ENCODE measurements at places on chromosomes 6 and 20.

DNA sequence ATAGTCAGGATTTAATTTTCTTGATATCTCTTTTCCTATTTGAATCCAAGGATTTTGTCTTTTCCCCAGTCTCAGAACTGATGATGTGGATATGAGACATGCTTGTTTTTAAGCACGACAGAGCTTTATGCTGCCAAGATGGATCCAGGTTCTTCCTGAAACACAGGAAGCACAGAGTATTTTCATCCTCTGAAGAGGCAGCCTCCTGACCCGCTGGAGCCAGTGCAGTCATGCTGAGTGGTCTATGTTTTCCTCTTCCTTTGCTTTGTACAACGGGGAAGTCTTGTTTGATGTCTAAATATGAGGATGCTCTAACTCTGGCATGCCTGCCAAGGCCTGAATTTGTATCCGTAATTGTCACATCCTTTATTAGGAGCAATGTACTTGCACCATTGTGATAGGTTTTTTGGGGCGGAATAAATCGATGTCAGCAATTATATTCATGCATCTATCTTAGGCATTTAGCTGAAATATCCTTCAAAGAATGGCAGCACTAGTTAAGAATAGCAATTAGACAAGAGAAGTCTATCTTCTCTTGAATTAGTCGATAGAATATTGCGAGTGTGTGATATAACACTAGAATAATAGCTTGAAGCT lies 407.1 kb upstream of the JAG1 start:
- DNase-seq: no peak

DNA sequence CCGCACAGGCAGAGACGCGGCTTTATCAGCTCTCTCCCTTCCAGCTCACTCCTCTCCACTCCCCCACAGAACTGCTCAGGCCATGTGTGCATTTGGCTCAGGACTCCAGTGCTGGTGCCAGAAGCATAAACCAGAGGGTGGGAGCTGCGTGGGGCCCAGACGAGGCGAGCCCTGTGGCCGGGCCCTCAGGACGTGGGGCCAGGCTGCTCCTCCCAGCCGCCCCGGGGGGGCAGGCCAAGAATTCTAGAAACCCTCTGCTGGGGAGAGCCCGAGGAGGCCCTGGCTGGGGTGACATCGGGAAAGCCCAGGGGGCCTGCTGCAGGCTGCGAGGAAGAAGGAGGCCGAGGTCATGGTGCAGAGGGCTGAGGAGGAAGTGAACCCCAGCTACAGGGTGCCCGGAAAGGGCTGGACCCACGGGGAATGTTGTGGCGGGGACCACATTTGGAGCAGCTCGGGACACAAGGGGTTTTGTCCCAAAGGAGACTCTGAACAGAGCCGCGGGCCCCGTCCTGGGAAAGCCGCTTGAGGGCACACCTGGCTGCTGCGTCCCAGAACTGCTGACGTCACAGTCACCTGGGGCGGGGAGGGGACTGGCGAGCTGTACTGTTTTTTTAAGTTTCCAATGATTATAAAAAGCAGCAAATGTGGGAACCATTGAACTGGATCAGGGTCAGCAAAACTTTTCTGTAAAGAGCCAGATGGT lies 107.1 kb downstream of the BANF2 start:
- DNase-seq: no peak

DNA sequence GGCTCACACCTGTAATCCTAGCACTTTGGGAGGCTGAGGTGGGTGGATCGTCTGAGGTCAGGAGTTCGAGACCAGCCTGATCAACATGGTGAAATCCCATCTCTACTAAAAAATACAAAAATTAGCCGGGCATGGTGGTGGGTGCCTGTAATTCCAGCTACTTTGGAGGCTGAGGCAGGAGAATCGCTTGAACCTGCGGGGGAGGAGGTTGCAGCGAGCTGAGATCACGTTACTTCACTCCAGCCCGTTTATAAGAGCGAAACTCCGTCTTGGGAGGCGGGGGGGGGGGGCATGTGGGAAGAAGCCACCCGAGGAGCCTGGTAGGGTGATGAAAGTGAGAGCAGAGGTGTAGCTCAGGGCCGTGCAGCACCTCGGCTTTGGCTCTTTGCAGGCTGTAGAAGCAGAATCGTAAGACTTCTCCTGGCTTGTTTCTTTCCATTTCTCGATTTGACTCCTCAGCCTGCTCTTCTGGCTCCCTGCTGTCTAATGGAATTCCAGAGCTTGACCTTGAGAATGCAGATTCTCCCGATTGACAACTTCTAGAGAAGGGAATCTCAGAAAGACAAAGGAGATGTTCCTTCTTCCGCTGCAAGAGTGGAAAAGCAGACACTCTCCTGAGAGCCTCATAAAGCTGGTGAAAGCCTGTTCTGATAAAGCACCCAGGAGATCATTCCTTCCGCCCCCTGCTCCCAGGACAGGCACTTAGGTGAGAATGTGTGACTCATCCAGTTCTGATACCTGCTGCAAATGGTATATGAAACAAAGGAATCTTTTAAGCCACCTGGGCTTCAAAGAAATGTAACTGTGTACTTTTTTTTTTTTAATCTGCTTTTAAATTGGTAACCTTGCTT lies 26.0 kb upstream of the PPP1R16B start:
- no peak for DNase-seq

- no peak for DNase-seq
These were observed 88.6 kb upstream of the MOCS1 start for GRCh38 chr6:40022867-40023266.

GRCh38 chr6:65259982-65260381 lies 447.0 kb downstream of the EYS start:
- DNase-seq: no peak

- no peak for DNase-seq
These were observed 129.6 kb downstream of the TAF4 start for GRCh38 chr20:61935926-61936700.

- no peak for DNase-seq
These were observed 588.3 kb upstream of the ADGRB3 start for GRCh38 chr6:68046756-68047155.

- DNase-seq: no peak
These were observed 36.7 kb upstream of the AAR2 start for GRCh38 chr20:36199345-36200257.

GRCh38 chr6:75946146-75946831 lies 126.2 kb downstream of the IMPG1 start:
- DNase-seq: no peak

DNA sequence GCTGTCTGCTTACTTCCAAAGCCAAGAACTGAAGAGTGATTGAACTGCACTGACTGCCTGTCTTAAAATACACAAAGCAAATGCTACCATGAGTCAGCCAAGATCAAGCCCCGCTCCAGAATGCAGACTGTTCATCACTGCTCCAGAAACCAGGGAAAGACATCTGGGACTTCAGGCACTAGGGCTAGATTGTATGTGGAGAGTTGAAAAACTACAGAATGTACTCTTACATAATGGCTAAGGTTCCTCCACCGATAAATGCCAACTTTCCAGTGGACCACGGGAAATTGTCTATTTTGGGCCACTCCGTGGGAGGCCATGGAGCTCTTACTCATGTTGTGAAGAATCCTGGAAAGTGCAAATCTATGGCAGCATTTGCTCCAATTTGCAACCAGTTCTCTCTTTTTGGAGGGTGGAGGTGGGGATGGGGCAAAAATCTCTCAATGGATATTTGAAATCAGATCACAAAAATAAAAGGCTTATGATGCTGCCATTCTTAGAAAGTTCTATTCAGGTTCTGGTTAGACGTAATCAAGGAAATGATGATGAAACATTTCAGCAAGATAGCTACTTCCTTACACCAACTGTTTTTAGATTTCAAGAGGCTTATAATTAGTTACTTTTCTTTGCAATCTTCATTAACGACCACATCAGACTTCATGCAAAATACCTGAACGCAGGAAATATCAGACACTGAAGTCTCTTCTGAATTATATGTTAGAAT lies 11.8 kb upstream of the CAP2 start:
- DNase-seq: no peak

DNA sequence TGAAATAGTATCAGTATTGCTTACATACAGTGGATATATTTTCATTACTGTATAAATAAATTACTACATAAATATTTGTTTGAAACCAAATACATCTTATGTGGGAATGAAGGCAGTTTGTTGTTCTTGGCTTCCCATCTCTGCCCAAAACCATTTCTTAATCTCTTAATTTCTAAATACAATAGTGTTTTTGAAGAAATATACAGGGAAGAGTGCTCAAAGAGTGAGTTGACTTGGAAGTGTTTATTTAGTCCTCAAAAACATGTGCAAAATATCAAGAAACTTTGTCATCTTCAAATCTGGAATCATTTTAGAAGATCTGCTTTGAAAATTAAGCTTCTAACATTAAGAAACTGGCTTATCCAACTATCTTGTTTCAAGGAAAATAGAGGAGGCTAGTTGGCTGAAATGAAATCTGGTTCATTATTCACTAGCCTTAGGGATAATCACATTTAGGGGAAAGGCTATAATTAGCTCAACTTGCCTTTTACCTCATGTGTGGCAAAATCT lies 259.8 kb upstream of the FLRT3 start:
- no peak for DNase-seq

- DNase-seq: no peak
These were observed 78.5 kb downstream of the PHF3 start for GRCh38 chr6:63714091-63714490.

Measured in esophagus squamous epithelium (tissue), 5 donors.